Stimulated activated CD4-positive, alpha-beta T cell treated with anti-CD3 and anti-CD28 coated beads, TNF-alpha, amount 100 ng/mL, for 1 hour (primary cell): ENCODE measurements at places on chromosomes 12 and 14.

DNA sequence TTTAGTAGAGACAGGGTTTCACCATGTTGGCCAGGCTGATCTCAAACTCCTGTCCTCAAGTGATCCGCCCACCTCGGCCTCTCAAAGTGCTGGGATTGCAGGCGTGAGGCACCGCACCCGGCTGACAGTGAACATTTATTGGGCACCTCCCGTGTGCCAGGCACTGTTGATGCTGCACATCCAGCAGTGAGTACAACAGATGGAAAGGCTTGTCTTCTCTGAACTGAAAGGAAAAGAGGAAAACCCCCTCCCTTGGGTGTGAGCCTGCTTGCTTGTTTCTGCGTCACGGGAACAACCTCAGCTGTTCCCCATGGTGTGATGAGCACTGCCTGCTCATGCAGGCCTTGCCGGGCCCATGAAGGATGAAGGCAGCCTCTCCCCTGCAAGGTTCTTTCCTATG, 39.5 kb downstream of the DGLUCY start:
- DNase-seq, result no peak

DNA sequence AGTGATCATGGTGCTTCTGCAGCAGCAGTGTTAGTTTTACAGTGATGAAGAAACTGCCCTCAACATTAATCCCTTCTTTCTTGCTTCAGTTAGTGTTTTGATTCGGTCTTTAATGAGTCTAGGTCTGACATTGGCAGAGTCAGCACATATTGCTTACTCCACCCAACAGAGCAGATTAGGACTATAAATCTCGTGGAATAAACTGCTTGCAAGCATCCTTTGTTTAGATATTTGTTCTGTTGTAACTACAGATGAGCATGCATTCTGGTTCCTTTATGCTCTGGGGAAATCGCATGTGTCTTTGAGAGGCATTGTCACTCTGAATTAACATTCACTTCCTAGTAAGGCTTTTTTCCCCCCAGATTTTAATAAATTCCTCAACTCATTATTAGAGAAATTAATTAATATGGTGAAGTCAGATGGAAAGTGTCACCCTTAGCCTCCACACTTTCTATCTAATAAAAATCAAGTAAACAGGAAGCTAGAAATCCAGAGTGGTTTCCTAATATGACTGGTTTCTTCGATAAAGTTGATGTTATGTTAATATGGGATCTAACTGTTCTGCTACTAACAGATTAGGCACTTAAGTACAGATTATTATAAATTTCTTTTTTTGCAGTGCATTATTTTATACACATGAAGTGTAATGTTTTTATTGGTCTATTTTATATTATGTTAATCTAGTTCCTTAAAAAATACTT, 86.2 kb upstream of the SSTR1 start:
- DNase-seq, result no peak

GRCh38 chr12:2240984-2241383, 188.2 kb downstream of the CACNA1C start:
- no peak for DNase-seq

DNA sequence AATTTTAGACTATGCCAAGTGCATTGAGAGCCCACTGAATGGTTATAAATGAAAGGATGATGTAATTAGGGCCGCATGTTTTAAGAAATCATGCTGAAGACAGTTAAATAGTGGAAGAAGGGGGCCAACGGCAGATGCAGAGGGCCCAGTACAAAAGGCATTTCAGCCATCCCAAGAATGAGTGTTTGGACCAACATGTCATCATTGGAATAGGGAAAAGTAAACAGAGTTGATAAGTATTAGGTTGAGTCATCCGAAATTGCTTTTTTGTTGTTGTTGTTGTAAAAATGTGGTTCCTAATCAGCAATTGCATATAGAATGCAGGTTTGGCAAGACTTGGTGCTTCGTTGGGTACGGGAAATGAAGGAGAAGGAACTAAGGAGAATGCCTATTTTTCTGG, 29.5 kb downstream of the BMP4 start:
- DNase-seq, result no peak
